Activated T-cell treated with anti-CD3 and anti-CD28 coated beads, Interleukin-2, amount 50 U/mL, for 48 hours (primary cell): ENCODE measurements at places on chromosomes 2 and 18.

- no peak for DNase-seq
Observed at GRCh38 chr2:24434541-24434940, 56.5 kb upstream of the NCOA1 start.

- no peak for DNase-seq
Observed at GRCh38 chr2:12066986-12067385, 320.6 kb downstream of the LPIN1 start.

- DNase-seq, result no peak
Observed at GRCh38 chr2:36359067-36359466, 3.5 kb downstream of the CRIM1 start.

DNA sequence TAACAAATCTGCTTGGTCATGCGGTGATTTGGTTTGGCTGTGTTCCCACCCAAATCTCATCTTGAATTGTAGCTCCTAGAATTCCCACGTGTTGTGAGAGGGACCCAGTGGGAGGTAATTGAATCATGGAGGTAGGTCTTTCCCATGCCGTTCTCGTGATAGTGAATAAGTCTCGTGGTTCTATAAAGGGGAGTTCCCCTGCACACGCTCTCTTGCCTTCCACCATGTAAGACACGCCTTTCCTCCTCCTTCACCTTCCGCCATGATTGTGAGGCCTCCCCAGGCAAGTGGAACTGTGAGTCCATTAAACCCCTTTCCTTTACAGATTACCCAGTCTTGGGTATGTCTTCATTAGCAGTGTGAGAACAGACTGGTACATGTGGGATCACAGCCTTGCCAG is 36.7 kb downstream of the TRABD2A start:
- no peak for DNase-seq

DNA sequence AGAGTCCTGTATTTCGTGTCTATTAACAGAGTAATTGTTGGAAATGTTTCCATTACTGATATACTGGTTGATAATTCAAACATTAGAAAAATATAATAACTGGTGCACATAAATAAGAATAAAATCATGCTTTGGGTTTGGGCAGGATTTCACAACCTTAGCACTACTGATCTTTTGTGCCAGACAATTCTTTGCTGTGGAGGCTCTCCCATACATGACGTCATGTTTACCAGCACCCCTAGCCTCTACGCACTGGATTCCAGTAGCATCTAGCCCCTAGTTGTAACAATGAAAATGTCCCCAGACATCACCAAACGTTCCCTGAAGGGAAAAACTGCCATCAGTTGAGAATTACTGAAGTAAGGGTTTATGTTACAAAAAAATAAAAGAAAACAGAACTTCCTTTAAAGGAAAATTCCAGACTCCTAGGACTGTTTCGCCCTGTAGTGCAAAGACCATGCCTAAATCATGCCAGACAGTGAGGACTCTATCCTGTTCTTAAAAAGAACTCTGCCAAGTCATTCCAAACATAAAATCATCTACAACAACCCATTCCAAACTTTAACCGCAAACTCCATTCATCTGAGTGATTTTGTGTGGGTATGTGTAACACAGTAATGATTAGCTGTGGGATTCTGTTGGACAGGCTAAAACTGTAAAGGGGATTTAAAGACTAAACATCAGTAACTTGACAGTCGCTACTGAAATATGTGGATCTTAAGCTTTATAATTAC is 313.4 kb upstream of the CCDC68 start:
- no peak for DNase-seq

DNA sequence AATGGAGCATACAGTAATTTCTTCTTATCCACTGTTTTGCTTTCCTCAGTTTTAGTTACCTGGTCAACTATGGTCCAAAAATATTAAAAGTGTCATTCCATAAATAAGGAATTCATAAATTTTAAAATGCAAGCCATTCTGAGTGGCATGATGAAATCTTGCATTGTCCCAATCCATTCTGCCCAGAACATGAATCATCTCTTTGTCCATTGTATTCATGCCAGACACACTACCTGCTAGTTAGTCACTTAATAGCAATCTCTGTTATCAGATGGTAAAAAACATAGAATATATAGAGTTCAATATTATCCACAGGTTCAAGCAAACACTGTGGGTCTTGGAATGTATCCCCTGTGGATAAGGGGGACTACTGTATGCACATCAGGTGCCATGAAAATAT is 872.2 kb upstream of the NXPH2 start:
- DNase-seq, result no peak

DNA sequence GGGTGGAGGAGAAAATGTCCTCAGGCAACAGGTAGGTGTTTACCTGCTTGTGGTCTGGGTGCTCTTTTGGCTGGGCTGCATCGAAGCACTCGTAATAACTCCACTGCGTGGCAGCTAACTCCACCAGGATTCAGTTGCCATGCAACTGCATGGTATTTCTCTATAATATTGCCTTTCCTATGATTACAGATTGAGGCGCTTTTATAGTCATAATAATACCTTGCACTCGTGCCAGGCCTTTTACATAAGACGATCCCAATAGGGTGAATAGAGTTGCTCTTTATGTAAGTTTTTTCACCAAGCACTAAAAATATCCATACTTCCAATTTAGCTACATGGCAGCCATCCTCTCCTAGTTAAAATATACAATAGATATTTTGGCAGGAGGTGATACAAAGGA is 19.7 kb upstream of the NYAP2 start:
- DNase-seq, result no peak

- no peak for DNase-seq
Observed at GRCh38 chr2:102509749-102510148, 36.7 kb downstream of the SLC9A4 start.

DNA sequence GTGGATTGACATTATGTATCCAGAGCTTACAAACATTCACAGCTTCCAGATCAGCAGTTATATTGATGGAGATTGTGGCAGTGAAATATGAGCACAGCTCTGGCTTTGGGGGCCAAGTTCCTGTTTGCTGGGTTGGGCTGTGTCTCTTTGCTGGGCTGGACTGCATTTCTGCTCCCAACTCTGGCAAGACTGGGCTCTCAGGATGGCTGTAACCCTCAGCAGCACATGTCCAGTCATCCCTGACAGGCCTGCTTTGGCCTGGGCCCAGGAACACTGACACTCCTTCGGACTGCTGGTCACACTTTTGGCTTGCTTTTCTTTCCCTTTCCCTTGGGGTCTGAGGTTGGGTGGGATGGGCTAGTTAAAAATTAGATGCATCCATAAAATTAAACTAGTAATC is 17.9 kb upstream of the VPS4B start:
- DNase-seq, result no peak

DNA sequence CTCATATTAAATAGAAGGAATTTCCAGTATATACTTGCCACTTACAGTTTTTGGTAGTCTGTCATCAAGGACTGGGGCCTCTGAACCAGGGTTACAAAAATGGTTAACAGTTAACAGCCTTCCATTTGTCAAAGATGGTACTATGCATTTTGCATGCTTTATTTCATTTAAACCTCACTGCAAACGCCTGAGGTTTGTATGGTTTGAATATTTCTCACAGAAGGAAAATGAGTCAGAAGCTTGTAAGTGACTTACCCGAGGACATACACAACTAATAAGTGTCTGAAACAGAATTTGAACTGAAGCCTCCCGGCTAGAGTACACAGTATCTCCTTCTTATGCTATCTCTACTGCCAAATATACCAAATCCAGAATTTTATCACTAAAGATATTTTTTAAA is 1593.5 kb upstream of the ACVR2A start:
- DNase-seq, result no peak

DNA sequence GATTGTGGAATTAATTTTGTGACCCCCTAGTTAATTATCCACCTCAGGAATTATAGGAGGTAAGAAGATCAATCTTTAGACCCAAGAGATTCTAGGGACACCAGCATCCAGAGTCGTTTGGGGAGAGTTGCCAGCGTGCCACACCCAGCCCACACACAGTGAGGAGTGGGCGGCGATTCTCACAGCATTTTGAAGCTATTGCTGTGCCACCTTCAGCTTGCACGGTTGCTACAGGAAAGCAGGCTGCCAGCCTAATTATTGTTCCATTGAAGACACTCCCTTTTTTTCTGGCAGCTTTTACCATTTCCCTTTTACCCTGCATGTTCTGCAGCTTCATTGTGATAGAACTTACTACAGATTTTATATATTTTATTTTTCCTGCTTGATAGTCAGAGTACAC is 13.1 kb upstream of the MYL12A start:
- no peak for DNase-seq

- no peak for DNase-seq
Observed at GRCh38 chr2:126930970-126931590, 32.4 kb downstream of the TEX51 start.

GRCh38 chr2:118786746-118787145 is 60.7 kb downstream of the EN1 start:
- no peak for DNase-seq
